ENCODE measurements at places on chromosomes 5 and 9. TPM values are rescaled to one million over a fixed set of nuclear protein-coding genes. Genes with fewer than 3 reads are reported as not detected.

DNA sequence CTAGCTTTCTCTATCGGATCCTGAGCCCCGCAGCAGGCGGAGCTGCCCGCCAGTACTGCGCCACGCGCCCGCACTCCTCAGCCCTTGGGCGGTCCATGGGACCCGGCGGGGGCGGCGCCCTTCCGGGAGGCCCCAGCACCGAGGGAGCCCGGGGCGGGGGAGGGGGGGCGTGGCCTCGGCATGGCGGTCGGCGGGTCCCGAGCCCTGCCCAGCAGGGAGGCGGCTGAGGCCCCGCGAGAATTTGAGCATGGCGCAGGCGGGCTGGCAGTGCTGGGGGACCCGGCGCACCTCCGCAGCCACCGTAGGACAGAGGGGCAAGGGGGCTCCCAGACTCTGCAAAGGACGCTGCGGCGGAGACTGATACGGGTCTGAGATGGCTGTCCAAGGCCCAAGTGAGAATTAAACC, 6.8 kb downstream of the ZDHHC11B start:
- DNase-seq: no peak

DNA sequence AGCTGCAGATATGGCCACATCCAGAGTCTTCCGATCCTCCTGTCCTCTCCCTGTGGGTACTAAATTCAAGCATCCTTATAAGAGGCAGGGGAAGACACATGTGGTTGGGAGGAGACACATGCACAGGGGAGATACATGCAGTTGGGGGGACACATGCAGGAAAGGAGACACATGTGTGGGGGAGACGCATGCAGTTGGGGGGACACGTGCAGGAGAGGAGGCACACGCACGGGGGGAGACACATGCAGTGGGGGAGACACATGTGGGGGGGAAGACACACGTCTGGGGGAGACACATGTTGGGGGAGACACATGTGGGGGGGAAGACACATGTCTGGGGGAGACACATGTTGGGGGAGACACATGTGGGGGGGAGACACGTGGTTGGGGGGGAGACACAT, 21.2 kb upstream of the OLFM1 start:
- DNase-seq: no peak

DNA sequence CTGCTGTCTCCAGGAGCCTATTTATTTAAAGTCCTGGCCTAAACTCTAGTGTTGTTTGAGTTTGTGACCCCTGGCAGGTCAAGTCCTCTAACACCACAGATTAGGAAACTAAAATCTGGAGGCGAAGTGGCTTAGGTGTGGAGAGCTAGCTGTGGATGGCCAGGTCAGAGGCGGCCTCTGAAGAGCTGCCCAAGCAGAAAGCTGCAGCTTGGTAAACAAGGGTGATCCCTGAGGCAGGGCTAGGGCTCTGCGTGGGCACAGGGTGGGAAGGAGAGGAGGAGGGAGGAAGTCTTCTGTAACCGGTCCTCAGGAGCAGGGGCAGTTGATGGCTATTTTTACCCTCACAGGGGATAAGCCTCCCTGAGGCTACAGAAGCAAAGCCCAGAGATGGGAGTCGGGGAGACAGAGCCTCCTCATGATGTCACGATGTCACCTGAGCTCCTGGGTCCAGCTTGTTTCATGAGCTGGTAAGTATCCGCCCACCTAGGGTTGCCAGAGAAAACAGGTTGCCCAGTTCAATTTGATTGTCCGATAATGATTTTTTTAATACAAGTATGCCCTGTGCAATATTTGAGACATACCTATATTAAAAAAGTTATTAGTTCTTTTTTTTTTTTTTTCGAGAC, 25.9 kb upstream of the BOD1 start:
- no peak for DNase-seq

DNA sequence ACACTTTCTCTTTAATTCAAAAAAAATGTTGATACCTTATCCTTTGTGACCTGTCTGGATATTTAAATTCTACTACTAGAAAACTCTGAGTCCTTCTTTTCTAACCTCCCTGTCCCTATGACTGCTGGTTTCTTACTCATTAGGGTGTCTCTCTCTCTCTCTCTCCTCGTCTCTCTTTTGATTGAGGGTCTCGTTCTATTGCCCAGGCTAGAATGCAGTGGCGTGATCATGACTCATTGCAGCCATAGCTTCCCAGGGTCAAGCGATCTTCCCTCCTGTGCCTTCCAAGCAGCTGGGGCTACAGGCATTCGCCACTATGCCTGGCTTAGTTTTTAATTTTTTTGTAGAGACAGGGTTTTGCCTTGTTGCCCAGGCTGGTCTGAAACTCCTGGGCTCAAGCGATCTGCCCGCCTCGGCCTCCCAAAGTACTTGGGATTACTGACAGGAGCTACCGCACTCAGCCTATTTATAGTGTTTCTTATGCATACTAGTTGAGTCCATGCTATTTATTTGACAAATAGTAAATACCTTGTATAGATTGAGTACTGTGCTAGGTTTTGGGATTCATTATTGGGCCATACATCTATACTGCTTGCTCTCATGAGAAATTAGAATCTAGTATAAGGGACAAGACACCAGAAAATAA, 61.9 kb downstream of the NSD1 start:
- no peak for DNase-seq

DNA sequence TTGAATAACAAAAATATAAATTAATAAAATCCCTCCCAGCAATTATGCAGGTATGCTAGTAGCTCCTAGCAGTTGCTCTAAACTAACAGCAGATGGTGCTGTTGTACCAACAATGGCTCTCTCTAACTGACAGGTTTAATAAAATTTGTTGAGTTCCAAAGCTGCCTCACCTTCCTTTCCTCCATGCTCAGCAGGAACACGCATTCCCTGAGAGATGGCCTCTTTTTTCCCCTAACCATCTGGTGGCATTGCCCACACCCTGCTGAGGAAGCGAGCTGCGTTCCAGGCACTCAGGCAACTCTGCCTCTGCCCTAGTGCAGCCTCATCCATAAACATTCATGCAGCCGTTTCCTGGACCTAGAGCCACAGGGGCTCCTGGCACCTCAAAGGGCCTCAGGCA, 106.2 kb downstream of the KLHL3 start:
- peak; percentile 83 for DNase-seq

GRCh38 chr9:124776618-124776953, 347 bp upstream of the OLFML2A start:
- no peak for DNase-seq

GRCh38 chr9:72460342-72461312, 60.8 kb upstream of the TMC1 start:
- no peak for DNase-seq

DNA sequence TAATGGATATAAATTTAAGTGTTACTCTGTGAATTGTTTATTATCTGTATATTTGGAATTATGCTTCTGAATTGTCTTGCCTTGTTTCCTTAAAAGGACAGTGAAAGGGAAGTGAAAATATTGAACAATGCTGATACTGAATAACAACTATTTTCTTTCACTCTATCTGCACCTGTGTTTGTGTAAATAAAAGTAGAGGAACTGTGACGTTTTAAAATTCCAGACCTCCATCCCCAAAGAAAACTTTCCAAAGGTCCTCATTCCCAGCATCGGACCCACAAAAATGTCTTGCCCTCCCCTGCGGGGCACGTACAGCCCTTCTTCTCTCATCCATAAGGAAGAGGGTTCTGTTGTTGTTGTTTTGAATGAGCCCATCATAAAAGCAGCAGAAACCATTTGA, 100.0 kb downstream of the NLN start:
- DNase-seq: no peak

DNA sequence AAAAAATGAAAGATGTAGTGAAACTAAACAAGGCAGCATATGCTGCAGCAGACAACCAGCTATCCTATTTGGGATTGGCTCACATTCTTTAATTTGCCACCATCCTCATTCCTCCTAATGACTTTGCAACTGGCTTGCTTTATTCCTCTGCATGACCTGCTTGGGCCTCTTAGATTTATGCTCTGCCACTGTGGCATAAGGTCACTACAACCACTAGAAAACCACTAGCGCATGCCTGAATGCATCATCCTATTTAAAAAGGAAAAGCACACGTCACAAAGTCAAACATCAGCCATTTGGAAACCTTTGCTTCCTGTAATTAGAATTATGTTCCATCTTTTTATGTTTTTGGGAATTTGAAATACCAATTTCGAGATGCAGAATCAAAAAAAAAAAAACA, 40.8 kb upstream of the CCDC152 start:
- DNase-seq: no peak

- DNase-seq: peak; percentile 92
Measured at GRCh38 chr5:181188700-181189362, 16.2 kb downstream of the TRIM7 start.

DNA sequence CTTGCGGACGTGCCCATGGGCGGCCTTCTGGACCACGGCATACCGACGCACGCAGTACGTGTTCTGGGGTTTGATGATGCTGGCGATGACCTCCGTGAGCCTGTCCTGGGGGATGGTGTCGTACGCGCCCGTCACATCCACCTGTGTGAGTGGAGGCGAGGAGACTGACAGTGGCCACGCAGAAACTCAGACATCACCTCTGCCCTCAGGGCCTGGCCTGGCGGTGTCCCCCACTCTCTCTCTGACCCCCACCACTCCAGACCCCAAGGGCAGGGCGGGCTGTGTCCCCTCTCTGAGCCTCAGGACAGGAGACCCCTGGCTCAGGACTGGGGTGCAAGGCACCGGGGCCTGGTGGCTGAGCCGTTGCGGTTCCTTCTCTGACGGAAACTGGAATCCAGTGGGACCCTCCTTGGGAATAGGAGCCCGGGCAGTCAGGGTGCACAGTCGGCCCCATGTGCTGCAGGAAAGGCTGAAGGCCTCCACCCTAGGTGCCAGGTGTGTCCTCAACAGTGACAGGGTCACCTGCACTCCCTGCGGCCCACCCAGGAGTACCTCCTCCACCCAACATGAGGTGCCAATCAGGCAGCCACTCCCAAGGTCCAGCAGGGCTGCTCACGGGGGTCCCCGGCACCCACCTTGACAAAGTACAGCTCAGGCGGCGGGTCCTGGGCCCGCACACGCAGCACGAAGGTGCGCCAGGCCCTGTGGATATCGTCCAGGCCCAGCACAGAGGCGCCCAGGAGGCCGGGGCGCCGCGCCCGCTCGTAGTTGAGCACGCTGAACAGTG, 16.0 kb downstream of the TERT start:
- no peak for DNase-seq

- DNase-seq: no peak
Measured at GRCh38 chr5:132221781-132222648, 5.6 kb downstream of the P4HA2 start.

GRCh38 chr9:69809304-69809863, 11.2 kb upstream of the CFAP95 start:
- no peak for DNase-seq

- peak; percentile 58 for DNase-seq
Measured at GRCh38 chr9:113602126-113603047, 138.9 kb downstream of the RGS3 start.

- no peak for DNase-seq
Measured at GRCh38 chr9:121906074-121906870, 186.8 kb downstream of the TTLL11 start.

GRCh38 chr5:171715551-171715950, 70.1 kb upstream of the SMIM23 start:
- DNase-seq: no peak

- no peak for DNase-seq
Measured at GRCh38 chr5:10377081-10377480, 23.6 kb downstream of the MARCHF6 start.

DNA sequence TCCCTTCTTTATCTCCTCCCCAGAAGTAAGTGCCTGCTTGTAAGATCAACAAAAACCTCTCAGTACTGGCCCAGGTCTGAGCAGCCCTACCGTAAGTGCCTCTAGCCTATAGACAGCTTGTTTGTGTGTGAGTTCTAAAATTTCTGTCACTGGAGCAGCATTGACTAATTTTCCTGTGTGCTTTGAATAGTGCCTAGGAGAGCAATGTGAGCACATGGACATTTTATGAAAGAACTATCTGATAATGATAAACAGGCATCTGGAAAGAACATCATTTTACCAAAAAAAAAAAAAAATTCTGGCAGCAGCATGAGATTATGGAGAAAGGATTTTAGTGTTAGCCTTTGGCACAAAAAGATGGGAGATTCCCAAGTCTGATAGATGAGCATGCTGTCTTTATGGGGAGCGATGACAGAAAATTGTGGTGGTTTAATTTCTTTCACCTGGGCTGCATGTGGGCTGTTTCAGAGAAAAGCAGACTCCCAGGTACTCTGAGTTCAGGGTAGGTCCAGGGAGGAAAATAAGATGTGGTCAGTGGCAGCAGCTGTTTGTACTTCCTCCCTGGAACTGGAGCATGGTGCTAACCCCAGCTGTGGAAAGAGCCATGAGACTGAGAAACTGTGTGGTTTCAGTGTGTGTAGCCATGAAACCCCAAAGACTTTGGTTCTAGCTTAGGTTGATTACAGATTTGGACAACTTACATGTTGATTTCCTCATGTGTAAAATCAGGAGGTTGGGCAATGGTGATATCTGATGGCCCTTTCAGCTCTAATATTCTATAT, 419.9 kb downstream of the NTRK2 start:
- DNase-seq: no peak

- DNase-seq: no peak
Measured at GRCh38 chr9:71384343-71384742, 262.9 kb upstream of the TRPM3 start.

- DNase-seq: no peak
Measured at GRCh38 chr5:72749362-72749997, 67.0 kb upstream of the TNPO1 start.

DNA sequence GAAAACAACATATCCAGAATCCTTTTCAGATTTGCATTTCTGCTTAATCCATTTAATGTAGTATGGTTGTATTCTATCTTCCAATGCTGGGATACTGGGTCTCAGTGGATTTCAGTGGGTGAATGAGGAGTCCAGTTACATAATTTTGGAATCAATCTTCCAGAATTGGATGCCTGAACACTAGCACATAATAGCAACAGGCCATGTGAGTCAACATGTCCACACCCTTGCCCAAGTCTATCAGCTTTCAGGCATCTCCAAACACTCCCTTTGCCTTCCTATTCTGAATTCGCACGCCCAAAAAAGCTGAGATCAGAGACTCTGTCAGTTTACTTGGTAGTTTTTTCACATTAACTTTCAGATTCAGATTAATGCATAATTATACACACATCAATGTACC, 202.6 kb downstream of the TSSK1B start:
- no peak for DNase-seq

The FGF10 gene
- total RNA-seq: 12.6 TPM

The GPR150 gene
- 0.89 TPM for total RNA-seq

The GCNT4 gene
- 21.8 TPM for total RNA-seq

Measured in stomach (tissue), 19 donors.